ENCODE measurements at places on chromosomes 7 and 10.

DNA sequence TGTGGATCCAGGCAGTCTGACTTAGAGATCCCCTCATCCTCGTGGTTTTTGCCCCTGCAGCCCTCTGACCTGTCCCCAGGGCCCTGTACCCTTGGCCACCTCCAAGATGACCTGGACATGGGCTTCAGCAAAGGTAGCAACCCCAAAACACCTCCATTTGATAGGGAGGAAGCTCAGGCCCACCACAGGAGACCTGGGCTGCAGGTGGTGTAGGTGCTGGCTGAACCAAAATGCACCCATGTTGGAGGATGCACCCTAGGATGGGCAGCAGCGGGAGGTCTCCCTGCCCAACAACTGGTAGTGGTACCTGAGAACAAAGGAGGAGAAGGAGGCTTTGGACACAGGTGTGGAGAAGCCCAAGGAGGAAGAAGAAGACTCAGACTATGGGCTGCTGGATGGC, 188.7 kb downstream of the ZNF716 start:
- no peak for DNase-seq

- DNase-seq: no peak
These were observed 540.3 kb downstream of the INHBA start for GRCh38 chr7:41162612-41163011.

DNA sequence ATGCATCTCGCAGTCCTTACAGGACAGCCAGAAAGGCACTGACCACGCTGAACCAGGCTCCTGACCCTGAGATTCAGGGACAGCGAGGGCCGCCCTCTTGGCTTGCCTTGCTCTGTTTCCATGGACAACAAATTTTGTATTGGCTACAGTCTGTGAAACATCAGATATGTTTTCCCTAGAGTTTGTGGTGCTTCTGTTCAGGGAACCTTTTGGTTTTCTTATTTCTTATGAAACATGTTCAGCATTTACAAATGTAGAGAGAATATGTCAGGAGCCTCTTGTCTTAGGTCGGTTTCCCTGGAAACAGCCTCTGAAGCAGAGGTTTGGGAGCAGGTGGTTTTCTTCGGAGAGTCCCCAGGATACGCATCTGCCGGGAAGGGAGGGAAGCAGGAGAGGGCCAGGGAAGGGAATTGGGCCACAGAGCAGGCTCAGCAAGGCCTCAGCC, 260.1 kb downstream of the CCDC3 start:
- DNase-seq: no peak

GRCh38 chr7:12090757-12091221, 120.3 kb upstream of the TMEM106B start:
- no peak for DNase-seq

DNA sequence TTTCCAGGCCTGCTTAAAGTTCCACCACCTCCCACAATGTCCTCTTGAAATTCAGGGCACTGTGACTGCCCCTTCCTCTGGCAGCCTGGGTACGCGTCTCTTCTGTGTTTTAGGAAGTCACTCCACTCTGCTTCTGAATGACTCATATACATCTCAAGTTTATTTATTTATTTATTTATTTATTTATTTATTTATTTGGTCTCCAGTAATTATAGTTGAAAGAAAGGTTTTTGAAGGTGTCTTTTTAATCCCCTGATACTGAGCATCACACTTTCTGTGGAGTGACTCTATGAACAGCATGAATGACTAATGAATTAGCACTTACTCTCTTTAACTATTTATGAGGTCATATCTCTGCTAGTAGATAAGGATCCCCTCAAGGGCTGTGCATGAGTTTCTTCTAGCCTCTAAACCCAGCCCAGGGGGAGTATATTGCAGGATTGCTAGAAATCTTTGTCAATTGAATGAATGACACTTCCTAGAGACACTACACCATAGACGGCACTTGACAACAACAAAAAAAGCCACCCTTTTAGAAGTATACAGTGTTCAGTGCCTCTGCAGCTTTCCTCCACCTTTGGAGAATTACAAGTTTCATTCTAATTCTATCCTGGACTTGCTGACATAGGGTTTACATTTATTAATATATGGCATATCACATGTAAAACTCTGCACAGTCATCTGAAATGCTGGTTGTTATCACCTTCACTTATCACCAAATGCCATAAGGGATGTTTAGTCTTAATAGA, 2.1 kb downstream of the MACC1 start:
- peak; percentile 76 for DNase-seq

DNA sequence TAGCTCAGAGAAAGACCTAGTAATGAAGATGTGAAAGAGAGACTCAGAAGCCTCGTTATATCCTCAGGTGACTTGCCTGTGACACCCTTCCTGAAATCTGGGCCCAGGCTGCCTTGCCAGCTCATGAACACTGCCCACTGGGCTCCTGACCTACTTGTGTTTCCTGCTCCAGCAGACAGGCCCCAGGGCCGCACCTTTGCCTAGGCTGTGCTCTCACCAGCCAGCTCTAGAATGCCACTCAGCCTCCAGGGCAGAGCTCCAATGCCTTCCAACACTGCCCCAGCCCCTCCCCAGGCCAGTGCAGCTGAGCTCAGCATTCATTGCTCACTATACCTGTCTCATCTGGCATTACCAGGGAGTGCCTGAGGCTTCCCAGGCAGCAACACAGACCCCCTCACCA, 94.3 kb downstream of the DLG5 start:
- no peak for DNase-seq

- no peak for DNase-seq
These were observed 58.7 kb downstream of the ZRANB1 start for GRCh38 chr10:125000366-125001312.

- DNase-seq: no peak
These were observed 407.9 kb downstream of the KCNMA1 start for GRCh38 chr10:77229704-77230103.

GRCh38 chr10:33460505-33461294, 126.2 kb upstream of the NRP1 start:
- no peak for DNase-seq

GRCh38 chr7:84216472-84216871, 21.9 kb upstream of the SEMA3A start:
- peak; percentile 10 for DNase-seq

- no peak for DNase-seq
These were observed 70.9 kb upstream of the CTBP2 start for GRCh38 chr10:125231116-125231812.

DNA sequence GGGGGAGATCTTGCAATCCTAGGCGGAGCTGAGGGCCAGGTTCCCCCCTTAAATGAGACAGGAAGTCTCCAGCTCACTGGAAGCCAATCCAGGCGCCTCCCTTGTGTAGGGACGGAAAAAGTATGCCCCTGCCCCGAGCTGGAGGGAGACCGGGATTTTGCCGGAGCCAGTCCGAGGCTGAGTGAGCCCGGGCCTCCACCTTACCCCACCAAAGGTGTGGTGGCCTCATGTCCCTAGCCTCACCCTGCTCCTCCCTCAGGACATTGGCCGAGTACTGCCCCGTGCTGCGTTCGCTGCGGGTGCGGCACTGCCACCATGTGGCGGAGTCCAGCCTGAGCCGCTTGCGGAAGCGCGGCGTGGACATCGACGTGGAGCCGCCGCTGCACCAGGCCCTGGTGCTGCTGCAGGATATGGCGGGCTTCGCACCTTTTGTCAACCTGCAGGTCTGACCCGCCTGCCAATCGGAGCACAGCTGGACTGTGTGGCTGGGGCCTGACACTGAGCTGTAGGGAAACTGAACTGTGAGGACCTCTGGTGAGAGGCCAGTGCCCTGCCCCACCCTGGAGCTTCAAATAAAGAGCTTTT, 2.0 kb downstream of the FBXL15 start:
- DNase-seq: peak; percentile 92
